ENCODE measurements at places on chromosomes 5 and 9. TPM values are rescaled to one million over a fixed set of nuclear protein-coding genes. Genes with fewer than 3 reads are reported as not detected.

DNA sequence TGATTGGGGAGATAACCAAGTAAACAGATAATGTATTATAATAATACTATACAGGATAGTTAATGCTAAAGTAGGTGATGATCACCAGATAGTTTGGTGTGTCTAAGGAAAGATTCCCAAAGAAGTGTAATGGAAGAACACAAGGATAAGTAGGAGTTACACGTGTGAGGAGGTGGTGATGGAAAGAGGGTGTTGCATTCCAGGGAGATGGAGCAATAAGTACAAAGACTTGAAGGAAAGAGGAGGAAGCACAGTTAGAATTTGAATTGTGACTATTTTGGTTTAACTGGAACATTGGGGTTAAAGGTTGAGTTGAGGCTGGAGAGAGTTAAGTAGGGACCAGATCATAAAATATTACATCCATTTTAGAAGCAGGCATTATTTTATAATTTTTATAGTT is 76.9 kb downstream of the IPO11 start:
- no peak for DNase-seq

DNA sequence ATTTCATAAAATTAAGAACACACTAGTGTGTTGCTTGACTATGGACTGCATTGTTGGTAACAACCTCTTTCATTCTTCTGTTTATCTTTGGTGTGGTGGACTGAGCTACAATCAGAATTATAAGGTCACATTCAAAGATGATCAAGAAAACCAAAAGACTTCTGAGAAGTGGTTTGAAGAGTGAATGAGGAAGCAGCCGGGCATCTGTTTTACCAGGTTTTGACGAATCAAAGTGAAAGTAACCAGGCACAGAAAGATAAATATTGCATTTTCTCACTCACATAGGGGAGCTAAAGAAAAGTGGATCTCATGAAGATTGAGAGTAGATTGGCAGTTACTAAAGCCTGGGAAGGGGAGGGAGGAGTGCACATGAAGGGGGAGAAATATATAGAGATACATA is 589.1 kb downstream of the ZNF608 start:
- DNase-seq: peak; percentile 42

- peak; percentile 73 for DNase-seq
These were observed 18.7 kb downstream of the MYMK start for GRCh38 chr9:133505901-133506652.

- no peak for DNase-seq
These were observed 8.4 kb downstream of the ADAMTSL1 start for GRCh38 chr9:18482371-18482770.

- no peak for DNase-seq
These were observed at the start of gene CD72 for GRCh38 chr9:35618325-35618727. TSS of gene CD72 (minus strand) at chr9:35618413. CDS start at chr9:35618303, 110 bp downstream.

DNA sequence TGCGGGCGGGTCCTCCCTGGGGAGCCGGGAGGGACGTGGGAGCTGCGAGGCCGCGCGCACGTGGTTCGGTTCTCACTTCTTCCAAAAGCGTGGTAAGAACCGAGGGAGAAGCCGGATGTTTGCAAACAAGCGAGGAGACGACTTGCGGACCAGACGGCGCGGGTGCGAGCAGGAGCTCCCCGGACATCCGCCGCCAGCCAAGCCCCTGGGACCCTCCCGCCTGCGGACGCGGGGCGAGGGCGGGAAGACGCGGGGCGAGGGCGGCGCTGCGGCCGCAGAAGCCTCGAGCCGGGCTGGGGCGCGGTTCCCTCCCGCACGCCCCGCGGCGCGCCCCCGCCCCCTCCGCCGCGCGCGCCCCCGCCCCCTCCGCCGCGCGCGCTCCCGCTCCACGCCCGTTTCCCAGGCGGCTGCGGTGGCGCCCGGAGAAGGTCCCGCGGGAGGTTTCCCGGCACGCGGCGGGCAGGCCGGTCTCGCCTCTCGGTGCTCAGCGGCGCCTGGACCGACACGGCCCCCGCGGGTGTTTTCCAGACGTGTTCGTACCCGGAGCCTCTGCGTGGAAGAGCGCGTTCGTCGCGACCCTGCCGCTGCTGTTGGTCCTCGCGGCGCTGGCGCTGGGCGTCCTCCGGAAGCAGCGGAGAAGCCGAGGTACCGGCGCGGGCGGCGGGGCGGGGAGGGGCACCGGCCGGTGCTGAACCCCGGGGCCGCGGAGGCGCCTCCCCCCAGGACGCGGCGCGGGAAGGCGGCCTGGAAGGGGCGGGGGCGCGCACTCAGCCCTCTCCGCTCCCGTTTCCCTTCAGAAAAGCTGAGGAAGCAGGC is 12.8 kb downstream of the BTNL9 start:
- no peak for DNase-seq

GRCh38 chr5:124919747-124920525 is 173.5 kb upstream of the ZNF608 start:
- no peak for DNase-seq

DNA sequence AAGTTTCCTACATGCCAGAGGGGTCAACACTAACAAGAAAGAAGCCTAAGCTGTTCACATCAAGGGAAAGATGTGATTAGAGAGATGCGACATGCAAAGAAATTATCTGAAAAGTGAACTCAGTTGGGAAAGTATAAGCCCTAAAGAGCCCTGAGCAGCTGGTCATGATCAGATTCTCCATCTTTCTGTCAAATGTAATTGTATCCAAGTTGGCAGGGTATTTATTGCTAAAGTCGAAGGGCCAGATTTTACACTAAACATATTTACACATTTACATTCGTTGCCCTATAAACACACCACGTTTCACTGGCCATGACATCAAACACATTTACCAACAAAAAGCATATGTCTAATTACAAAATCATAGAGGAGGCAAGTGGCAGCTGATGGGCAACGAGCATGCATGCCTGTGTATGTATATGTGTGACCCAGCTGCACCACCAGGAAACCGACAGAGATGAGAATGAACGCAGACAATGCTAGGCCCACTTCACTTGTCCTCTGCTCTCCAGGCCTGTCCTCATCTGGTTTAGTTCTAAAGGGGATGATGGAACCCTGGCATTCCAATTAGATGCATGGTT is 6.3 kb downstream of the FOXD1 start:
- no peak for DNase-seq

GRCh38 chr5:151739395-151739794 is 19.0 kb downstream of the ATOX1 start:
- peak; percentile 27 for DNase-seq

- no peak for DNase-seq
These were observed 7.6 kb downstream of the LMX1B start for GRCh38 chr9:126621061-126621918.

DNA sequence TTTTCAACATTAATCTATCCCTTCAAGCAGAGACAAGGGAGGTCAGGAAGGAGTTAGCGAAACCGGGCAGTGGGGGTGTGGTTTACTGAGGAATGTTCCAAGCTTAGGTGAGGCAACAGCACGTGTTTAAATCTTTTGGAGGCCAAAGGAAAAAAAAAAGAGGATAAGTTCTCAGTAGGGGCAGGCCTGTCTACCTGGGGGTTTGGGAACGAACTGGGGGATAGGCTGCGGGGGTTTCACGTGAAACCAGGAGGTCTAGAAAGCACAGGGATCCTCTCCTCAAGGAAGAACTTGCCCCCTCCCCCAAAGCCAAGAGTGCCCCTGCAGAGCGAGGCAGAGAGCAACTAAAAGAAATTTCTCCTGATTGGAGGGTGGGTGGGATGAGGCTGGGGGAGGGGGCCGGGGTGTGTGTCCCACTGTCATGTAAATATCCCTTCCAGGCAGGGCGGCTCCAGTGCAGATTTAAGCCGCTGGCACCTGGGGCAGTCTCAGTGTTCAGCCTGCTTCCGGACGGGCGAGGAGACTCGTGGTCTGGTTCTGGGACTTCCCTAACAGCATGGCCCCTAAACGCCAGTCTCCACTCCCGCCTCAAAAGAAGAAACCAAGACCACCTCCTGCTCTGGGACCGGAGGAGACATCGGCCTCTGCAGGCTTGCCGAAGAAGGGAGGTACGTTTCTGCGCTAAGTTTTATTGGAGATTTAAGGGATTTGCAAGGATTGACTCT is 5.5 kb upstream of the SET start:
- peak; percentile 87 for DNase-seq

PTPRD gene
- 0.75 TPM for polyA plus RNA-seq

CARD19 gene
- 46.6 TPM for polyA plus RNA-seq

SPATA31E1 gene
- not detected for polyA plus RNA-seq

TMEM215 gene
- polyA plus RNA-seq: not detected

CYLC2 gene
- not detected for polyA plus RNA-seq

CENPK gene
- 4.2 TPM for polyA plus RNA-seq

Data from stomach (tissue), 19 donors.